RWPE2 (cell line): ENCODE measurements at places on chromosomes 1 and 21.

GRCh38 chr1:223343692-223344091 lies 20.3 kb downstream of the SUSD4 start:
- no peak for DNase-seq

DNA sequence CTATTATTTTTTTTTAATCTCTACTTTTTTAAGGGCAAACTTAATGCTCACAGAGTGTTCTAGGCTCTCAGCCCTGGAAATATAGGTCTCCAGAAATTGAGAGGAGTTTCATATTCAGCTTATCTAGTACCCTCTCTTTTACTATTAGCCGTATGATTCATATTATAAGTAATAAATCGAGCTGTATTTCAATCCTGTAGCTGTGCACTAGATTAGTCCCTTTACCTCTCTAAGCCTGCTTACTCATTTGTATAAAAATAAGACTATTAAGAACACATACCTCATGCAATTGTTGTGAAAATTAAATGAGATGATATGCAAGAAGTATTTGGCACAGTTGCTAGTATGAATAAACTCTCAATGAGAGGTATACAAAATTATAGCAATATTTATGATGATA lies 128.2 kb upstream of the HOOK1 start:
- no peak for DNase-seq

GRCh38 chr1:170415710-170416372 lies 116.1 kb upstream of the GORAB start:
- DNase-seq = no peak

DNA sequence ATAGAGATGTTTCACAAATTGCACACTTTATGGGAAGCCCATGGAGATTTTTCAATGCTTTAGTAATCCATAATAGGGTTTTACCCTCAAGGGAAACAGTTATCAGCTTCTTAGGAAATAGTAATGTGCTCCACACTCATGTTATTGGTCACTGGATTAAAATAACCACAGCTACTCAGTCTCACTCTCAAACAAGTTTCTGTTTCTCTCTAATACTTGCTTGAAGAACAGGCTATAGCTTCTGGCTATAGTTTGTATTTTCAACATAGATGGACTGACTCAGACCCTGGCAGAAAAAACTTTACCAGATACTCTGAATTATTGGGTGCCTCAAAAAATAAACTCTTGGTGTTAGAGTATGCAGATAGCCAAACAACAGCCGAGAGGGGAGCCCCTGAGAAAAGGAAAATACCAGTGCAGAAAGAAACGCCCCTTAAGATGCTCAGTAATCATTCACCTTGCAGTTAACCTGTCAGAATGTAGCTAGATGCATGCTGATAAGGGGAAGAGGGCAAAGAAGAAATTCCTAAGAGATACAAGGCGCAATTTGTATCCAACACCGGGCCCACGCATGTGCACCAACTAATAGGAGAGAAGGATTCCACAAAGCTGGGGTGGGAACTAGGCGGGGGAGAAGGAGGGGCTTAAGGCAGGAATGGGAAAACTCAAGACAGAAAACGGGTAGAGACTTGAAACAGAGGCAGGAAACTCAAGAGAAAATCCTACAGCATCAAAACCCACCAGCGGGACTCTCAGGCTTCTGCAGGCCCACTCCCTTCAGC lies 30.4 kb upstream of the PDE4B start:
- DNase-seq = no peak

GRCh38 chr1:26697978-26698849 lies 2.4 kb downstream of the ARID1A start:
- DNase-seq = no peak

DNA sequence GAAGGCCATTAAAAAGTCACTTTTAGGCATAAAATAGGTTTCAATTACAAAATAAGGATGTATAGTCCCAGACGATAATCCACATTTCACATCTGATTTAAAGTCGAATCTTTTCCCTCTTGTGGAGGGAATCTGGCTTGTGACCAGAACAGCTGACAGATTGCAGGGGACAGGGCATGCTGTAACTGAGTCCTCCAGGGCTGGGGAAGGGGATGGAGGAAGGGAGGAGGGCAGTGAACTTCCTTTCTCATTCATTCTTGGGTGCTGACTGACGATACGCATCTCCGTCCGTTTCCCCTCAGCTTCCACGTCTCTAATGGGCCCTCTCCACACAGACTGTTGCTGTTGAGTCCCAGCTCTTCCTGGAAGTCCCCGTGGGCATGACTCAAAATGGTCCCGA lies 108.1 kb upstream of the CSF3R start:
- DNase-seq = no peak

GRCh38 chr1:166900987-166901386 lies 24.9 kb upstream of the TADA1 start:
- DNase-seq = no peak

- DNase-seq = no peak
Measured at GRCh38 chr1:60848583-60849188, 233.7 kb upstream of the NFIA start.

- no peak for DNase-seq
Measured at GRCh38 chr1:240618946-240619345, 7.0 kb upstream of the GREM2 start.

DNA sequence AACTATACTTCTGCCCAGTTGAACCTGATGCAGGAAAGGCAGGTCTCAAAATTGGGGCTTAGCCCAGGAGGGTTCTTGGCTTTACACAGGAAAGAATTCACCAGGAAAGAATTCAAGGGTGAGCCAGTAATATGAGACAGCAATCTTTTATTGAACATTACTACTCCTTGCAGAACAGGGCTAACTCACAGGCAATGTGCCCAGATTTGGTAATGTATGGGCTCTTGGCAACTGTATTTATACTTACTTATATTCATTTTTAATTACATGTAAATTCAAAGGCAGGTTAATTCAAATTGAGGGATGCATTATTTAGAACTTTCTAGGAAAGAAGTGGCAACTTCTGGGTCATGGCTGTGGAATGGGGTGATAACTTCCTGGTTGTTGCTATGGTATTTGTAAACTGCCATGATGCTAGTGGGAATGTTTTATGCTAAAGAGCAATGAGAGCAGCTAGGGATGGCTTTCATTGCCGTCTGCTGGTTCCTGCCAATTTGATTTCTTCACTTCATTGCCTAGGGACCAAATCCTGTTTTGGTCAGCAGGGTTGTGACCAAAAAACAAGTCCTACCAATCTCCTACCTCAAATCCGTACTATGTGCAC lies 107.5 kb downstream of the CHRM3 start:
- DNase-seq = no peak

GRCh38 chr1:31665234-31665878 lies 20.7 kb upstream of the PEF1 start:
- DNase-seq = peak; percentile 57

DNA sequence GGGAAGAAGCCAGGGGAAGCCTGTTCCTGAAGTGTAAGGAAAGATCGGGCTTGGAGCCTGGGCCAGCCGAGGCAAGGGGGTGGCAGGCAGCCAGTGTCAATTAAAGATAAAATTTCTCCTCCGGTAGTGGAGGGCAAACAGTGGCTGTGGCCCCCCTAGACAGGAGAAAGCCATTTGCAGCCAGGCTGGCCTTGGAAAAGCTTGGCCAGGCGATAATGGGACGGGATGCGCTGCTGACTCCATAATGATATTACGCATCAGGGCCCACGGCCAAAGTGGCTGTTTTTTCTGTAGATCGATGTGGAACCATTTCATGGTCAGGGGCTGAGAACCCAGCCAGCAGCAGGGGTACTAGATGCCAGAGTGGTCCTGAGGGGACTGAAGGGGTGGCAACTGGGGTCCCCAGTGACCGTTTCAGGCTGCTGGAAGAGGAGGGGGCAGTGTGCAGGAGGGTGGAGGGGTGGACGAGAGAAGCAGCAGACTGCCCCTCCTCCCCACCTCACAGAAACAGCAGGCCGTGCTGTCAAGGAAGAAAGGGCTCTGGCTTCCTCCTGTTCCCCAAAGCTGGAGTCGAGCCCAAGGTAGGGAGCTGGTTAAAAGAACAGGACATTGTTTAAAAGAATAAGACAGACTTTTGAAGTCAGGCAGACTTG lies 25.2 kb downstream of the KCNC4 start:
- no peak for DNase-seq

DNA sequence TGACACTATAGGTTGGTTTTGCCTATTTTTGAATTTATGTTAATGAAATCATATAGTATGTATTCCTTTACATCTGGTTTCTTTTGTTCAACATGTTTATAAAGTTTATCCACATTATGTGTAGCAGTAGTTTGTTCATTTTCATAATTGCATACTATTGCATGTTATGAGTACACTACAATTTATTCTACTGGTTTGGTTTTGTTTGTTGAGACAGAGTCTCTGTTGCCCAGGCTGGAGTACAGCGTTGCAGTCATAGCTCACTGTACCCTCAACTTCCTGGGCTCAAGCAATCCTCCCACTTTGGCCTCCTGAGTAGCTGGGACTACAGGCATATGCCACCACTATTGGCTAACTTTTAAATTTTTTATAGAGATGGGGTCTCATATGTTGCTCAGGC lies 21.0 kb downstream of the RAD54L start:
- DNase-seq = no peak

GRCh38 chr1:3611170-3612019 lies at the start of gene MEGF6:
Gene MEGF6, minus strand, starts transcription at chr1:3611508. Its CDS starts 240 bp downstream, at chr1:3611268.
- no peak for DNase-seq

DNA sequence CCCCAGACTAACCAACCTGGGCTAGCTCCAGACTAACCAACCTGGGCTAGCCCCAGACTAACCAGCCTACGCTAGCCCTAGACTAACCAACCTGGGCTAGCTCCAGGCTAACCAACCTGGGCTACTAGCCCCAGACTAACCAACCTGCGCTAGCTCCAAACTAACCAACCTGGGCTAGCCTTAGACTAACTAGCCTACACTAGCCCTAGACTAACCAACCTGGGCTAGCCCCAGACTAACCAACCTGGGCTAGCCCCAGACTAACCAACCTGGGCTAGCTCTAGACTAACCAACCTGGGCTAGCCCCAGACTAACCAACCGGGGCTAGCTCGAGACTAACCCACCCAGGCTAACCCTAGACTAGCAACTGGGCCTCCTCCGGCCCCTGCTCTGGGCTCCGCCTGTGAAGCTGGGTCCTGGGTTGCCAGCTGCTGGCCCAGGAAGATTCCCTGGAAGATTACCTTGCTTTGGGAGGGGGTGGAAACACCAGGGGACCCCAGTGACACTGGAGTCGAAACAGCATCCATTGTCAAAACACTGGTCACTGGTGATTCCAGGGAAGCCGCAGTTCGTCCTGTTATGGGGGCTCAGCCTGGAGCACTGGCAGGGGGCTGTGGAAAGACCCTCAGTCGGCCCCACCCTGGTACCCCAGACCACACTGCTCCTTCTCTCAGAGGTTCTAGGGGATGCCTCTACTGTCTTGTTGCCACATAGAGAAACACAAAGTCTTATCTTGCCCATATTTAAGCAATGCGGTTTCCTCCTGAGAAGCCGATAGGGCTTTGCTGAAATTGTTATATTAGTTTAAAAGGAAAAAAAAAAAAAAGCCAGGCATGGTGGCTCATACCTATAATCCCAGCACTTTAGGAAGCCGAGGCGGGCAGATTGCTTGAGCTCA lies 1.1 kb downstream of the TFF2 start:
- DNase-seq = no peak

DNA sequence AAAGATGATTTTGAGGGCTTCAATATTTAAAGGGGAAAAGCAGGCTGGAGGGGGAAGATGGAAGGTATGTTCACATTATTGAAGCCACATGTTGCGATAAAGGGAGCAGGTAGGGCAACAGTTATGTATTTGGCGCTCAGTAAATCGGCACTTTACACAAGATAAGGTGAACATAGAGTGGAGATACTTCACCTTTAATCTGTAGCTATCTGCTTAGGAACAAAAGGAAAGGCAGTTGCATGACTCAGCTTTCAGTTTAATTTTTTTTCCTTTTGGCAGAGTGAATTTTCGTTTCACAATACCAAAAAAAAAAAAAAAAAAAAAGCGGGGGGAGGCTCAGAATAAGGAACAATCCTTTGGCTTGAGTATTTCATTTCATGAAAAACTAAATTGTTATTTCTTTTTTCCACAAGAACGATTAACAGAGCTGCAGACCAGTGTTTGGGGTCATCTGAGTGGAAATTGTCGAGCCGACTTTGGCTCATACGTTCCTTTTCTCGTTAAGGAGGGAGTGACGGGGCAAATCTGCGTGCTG lies 1.1 kb upstream of the COQ8A start:
- no peak for DNase-seq

GRCh38 chr1:3319874-3320245 lies 134.6 kb upstream of the ARHGEF16 start:
- no peak for DNase-seq

GRCh38 chr1:234975122-234975940 lies 153.3 kb downstream of the TOMM20 start:
- no peak for DNase-seq

DNA sequence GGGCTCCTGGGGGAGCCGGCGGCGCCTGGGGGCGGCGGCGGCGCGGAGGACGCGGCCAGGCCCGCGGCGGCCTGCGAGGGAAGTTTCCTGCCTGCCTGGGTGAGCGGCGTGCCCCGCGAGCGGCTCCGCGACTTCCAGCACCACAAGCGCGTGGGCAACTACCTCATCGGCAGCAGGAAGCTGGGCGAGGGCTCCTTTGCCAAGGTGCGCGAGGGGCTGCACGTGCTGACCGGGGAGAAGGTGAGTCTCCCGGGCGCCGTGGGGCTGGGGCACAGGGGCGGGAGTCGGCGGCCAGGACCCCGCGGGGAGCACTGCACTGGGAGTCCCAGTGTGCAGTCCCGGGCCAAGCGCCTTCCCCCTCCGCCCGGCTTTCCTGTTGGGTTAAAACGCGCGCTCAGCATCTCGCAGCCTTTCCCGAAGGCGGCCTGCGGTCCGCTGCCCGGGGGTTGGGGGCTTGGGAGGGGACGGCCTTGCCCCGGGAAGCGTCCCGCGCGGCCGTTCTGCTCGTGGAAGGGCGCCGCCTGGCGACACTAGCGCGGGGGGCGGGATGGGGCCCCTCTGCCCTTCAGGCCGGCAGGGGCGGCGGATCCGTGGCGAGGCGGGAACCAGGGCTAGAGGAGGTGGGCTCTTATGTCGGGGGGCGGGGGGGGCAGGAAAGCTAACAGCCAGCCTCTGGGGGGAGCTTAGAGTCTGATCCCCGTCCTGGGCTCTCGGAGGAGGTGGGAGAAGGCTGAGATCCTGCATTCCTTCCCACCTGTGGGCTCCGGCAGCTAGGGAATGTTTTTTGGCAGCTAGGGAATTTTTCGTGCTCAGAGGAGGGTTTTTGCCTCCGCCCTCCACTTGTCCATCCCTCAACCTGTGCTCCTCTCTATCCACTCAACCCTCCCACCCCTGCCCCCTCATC lies 1.1 kb downstream of the HUNK start:
- peak; percentile 58 for DNase-seq

GRCh38 chr1:224183591-224184312 lies 712 bp downstream of the DEGS1 start:
- no peak for DNase-seq

GRCh38 chr1:168223261-168223660 lies 2.5 kb upstream of the SFT2D2 start:
- DNase-seq = no peak

- DNase-seq = no peak
Measured at GRCh38 chr1:172489847-172490246, 43.1 kb upstream of the SUCO start.

DNA sequence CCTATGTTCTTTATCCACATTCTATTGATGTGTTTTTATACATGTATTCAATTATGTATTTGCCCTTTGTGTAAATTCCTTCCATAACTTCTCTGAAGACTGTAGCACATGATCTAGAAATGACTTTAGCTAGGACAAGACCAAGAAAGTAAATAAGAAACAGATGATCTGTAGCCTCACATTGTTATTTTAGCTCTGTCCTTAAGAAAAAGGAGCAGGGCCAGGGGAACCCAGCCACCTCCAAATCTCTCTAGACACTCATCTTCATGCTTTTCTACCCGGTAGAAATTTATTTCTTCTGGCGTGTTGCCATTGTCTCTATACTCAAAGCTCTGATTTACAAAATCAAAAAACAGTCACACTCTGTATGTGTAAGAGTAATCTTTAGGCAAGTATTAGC lies 27.1 kb downstream of the CDC7 start:
- no peak for DNase-seq
